ENCODE measurements at places on chromosomes 5 and 9.

DNA sequence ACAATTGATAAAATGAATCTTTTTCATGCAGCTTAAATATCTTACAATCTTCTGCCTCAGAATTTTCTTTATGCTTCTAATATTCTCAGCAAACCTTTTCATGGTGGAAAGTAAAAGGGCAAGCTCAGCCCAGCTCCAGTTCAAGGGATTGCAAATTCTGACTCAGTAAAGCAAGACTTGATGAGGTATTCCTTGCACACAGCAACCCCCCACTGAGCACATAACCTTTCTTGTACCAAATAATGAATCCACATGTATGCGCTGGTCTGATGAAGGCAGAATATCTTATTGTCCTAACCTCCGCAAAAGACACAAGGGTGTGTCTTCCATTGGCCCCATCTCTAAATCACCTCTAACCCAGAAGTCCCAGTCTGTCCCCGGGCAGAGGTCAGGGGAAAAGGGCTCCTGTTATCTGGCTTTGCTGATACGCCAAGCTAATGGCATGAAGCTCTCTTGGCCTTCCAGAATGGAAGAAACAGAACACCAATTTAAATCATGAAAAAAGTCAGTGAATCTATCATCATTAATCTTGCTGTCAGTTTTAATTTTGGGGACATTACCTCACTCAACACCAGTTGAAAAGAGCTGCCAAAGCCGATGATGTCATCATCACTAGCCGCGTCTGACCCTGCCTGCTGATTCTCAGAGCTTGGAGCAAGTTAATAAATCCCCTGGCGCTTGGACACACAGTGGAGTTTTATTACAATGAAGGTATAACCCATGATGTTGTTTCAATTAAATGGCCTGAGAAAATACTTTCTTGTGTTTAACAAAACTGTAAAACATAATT, 592.5 kb upstream of the CLINT1 start:
- no peak for DNase-seq

DNA sequence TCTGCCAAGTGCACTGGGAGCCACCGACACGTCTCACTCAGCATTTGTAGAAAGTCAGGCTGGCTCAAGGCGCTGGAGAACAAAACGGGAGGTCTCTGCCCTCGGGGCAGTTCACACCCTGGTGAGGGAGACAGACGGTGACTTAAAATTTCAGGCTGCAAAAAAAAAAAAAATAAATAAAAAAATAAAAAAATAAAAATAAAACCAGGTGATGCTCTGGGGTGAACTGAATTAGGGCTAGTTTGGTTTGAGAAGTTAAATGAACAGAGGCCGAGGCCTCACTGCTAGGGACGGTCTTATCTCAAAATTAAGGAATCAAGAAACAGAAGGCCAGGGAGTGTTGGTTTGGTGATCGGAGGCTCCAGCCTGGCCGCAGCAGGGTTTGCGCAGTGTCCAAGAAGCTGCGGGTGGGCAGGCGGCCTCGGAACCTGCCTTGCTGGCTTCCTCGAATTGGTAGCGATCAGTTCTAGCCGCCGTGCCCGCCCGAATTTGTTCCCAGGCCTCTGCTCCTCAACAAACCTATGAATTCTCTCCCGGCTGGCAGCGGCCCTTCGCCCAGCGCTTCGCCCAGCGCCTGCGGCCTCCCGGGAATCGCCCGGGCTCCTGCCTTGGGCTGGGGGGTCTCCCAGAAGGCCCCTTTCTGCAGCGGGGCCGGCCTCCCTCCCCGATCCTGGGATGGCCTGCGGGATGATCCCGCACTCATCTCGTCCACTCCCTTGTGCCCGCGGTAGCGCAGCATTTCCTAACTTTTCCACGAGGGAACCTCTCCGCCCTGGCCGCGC, 1.5 kb downstream of the NKX2-5 start:
- no peak for DNase-seq

- no peak for DNase-seq
Observed at GRCh38 chr9:83060556-83060955, 2.4 kb downstream of the RASEF start.

- no peak for DNase-seq
Observed at GRCh38 chr9:28197653-28198052, 624.4 kb upstream of the C9orf72 start.

- no peak for DNase-seq
Observed at GRCh38 chr5:107184871-107185270, 485.9 kb downstream of the EFNA5 start.

GRCh38 chr5:84091127-84091799, 293.4 kb downstream of the EDIL3 start:
- no peak for DNase-seq

GRCh38 chr9:113535756-113536155, 72.2 kb downstream of the RGS3 start:
- DNase-seq = no peak

DNA sequence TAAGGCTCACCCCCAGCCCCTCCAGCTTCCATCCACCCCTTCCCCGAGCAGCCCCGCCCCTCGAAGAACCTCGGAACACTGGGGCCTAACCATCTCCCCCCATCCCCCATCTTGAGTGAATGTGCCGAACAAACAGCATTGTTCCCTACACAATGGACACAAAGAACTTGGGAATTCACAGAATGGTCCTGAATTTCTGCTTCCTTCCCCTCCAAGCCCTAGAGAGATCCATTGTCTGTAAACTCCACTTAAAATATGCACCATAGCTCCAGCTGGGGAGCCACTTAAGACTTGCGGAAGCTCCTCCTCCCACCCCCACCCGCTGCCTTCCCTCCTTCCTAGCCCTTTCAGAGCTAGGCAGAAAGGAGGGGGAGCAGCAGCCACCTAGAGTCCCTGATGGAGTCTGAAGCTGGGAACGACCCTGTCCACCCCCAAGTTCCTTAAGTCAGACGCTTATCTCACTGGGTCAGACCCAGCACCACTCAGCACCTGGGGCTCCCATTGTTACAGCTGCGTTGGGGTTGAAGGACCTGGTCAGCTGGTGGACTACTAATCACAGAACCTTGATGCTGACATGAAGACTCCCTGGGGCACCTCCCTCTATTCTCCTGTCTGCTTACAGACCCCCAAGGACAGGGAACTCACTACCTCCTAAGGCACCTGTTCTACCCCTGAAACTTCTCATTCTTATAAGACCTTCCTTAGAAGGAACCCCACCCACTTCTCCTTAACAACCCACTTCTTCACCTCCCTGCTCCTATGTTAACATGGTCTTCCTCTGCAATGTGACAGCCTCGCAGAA, 61.4 kb downstream of the PCDH1 start:
- DNase-seq = no peak

DNA sequence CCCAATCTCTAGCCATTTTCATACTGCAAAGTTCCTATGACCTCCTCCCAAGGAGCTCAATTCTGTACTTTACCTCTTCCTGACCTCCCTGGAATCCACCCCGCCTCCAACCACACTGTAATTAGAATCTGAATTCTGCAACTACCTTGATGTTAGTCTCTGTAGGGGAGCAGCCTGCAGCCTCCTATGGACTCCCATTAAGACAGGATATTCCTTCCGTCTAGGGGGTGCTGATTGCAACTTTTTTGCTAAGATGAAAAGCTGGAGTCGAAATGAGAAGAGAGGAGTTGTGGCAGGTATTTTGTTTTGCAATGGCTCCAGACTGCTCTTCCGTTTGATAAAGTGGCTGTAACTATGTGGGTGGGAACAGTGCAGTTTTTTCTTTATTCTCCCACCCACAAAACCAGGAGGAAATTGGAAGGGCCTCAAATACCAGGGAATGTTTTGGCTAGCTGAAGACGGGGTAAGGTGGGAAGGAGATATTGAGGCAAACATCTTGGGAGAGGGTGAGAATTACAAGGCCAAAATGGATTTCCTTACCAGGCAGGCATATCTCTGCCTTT, 23.8 kb downstream of the ANXA2R start:
- DNase-seq = no peak

- no peak for DNase-seq
Observed at GRCh38 chr5:82276800-82277612, 1.1 kb downstream of the RPS23 start.

DNA sequence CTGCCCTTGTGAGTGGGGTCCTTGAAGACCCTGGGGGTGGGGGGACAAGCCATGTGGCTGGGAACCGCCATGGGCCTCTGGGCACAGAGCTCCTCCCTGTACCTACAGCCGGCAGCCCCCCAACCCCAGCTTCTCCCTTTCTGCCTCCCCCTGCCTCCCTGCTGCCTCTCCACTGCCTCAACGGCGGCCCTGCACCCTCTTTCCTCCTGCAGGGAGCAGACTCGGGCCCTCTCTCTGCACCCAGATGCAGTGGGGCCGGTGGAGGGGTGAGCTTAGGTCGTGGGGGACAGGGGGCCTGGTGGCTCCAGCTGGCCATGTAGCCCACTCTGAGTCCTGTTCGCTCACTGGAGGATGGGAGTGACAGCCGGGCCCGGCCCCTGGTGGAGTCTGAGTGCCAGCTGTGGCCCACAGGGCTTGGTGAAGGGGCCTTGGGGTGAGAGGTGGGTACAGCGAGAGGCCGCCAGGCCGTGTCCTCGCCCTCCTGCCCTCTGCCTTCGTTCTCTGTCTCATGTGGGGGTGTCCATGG, 139.3 kb upstream of the COL5A1 start:
- DNase-seq = no peak

GRCh38 chr9:101977614-101978210, 239.3 kb upstream of the GRIN3A start:
- DNase-seq = no peak

DNA sequence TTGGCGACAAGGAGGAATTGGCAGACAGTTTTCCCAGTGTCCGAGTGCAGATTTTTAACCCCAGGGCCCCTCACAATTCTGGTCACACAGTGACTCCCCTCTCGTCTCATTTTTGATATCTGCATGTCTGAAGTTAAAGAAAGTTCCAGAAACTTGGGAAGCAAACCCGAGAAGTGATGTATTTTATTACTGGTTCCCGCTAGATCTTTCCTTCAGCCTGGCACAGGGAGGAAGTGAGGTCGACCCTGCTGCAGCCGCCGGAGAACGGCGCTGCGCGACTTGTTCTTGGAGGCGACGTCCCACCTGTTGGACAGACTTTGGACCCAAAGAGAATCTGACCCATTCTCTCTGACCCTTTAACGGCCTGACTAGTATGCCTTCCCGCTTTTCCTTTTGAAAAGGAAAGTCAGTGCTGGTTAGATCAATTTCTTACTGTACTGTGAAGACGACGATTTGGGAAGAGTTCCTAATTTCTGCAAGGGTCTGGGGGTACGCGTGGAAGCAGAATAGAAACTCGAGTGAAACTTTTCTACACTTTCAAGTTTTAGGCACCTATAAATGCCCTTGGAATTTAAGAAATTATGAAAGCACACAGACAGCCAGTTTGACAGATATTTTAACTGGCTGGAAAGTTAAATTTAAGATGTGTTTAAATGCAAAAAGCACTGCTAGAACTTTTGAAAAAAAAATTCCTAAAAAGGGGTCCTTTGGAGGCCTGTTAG, 744 bp downstream of the OTULIN start:
- no peak for DNase-seq

- DNase-seq = no peak
Observed at GRCh38 chr5:129679671-129680070, 68.2 kb upstream of the MINAR2 start.

GRCh38 chr5:143114481-143114880, 289.0 kb downstream of the NR3C1 start:
- DNase-seq = no peak

DNA sequence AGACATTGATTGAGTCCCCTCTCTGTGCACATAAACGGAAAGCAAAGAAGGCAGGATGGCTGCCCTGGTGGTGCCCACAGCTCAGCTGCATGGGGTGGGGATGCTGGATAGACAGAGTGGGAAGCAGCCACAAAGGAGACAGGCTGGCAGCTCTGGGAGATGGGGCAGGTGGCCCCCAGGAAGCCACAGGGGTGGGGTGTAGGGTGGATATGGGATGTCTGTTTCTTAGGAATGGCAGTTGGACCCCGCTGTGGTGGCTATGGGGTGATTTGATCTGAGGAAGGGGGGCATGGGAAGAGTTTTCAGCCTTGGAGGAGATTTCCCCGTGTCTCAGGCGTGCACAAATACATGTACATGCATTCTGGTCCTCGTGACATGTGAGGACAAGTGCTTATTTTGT, 50.2 kb upstream of the VDAC1 start:
- no peak for DNase-seq
